ENCODE measurements at places on chromosomes 5 and 9.

DNA sequence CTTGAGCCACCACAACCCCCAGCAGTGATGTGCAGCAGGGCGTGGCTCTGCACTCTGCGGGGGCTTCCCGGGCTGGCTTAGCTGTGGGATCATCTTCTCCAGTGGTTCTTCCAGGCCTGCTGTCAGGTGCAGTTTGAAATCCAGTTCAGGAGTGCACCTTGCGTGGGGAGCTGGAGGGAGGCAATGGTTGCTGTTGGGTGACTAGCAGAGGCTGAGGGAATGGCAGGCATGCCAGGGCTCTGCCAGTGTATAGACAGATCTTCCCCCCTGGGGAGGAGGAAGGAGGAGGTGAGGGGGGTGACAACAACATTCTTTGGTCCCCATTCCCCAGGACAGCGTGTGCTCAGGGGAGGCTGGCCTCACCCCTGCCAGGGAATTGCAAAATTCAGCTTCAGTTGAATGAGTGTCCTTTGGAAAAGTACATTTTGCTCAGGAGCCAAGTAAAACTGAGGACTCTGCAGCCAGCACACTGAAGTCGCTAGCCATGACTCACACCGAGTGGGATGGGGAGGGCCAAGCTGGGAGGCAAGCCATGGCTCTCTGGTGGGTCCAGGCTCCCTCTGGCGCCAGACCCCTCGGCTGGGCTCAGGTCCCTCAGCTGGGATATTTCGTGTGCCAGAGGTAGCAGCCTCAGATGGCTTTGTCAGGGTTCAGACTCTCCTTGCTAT is 35.0 kb downstream of the ERGIC1 start:
- DNase-seq, result no peak

DNA sequence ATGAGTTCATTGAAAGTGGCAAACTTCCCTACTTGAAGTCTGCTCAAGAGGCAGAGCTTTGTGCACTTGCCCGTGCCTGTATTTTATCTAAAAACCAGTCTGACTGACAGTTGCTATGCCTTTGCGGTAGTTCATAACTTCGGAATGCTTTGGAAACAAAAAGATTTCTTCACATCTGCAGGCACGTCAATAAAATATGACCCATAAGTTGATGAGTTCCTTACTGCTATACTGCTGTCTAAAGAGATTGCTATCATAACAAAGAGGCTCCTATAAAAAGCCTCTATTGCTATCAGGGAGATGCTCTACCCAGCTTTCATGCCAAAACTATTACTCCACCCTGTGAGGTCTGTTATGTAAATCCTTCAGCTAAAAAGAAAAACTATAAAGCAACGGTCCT is 25.4 kb upstream of the RNF20 start:
- DNase-seq, result no peak

DNA sequence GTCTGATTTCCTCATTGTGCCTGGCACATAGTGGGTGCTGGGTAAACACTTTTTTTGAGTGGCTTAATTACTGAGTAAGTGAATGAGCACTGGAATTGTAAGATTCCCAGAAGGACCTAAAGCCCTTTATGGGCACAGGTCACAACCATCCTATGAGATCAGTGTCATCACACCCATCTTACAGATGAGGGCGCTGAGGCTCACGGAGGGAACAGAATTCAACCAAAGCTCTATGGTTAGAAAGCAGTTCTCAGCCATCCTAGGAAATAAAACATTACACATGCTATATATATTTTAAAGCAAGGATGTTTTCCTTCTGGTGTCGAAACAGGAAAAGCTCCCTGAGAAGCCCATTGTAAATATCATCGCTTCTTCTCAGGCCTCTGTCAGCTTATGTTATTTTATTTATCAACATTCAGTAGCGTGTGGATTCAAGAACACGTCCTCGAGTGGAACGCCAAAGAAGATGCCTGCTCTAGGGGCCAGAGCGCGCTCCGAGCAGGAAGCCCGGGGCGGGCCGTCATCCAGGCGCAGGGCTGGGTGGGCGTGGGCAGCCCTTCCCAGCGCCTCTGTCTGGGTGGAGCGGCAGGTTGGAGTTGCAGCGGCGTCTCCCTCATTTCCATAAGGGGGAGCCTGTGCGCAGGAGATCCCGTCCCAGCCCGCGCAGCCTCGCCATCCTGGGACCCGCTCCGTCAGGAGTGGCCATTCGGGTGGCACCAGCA is 155.8 kb upstream of the SMIM23 start:
- no peak for DNase-seq

DNA sequence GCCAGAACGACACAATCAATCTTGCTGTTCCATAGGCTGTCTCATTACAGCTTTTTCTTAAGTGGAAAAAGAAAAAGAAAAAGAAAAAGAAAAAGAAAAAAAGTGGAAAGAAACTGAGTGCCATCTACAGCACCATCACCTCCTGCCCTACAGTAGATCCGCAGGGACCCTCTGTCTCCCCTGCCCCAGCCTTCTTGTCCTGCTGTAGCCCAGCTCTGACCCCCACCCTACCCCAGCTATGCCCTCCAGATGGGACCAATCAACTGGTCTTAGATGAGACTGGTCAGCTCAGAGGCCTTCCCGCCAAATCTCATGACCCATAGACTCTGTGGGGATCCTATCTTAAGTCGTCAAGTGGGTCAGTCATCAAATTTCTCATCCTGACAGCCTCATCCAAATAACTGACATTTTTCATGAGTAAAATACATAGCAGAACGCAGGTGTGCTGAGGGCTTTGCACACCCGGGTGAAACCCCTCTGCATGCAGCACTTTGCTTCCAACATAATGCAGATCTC is 34.8 kb downstream of the TSPAN17 start:
- no peak for DNase-seq

DNA sequence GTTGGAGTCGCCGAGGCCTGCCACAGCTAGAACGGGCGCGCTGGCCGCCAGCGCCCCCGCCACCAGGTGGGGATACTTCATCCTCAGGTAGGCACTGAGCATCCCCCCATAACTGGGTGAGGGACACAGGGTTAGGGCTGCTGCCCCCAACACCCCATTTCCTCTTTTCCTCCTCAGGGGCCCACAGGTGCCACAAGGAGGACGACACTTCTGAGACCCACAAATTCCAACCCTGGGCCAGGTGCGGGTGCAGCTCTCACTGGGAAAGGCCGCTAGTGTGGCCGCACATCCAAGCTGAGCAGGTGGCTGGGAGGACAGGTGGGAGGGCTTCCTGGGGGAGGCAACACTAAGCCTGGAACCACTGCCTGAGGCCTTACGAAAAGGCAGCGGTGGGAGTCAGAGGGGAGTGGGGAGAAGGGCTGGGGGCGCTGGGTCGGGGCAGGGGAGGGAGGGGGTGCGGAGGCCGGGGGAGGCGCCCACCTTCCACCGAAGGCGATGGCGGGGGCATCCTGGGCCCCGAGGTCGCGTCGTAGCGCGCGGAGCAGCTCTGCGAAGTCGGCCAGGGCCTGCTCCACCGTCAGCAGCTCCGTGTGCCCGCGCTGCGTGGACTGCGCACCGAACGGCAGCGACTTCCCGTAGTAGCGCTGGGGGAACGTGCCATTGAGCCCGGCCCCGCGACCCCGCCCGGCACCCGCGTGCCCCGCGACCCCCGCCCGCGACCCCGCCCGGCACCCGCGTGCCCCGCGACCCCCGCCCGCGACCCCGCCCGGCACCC is 961 bp downstream of the DPP7 start:
- no peak for DNase-seq

GRCh38 chr5:139459451-139459934 is 3.0 kb downstream of the ECSCR start:
- DNase-seq, result no peak

GRCh38 chr5:170542691-170543293 is 39.0 kb downstream of the KCNIP1 start:
- no peak for DNase-seq

DNA sequence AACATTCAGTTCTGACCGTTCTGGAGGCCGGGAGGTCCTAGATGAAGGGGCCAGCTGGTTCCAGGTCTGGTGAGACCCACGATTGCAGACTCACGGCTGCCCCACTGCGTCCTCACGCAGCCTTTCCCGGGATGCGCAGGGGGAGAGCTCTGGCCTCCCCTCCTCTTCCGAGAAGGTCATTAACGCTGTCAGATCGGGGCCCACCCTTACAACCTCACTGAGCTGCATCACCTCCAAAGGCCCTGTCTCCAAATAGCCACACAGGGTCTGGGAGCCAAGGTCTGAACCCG is 66.6 kb upstream of the PPP1R26 start:
- DNase-seq, result no peak

DNA sequence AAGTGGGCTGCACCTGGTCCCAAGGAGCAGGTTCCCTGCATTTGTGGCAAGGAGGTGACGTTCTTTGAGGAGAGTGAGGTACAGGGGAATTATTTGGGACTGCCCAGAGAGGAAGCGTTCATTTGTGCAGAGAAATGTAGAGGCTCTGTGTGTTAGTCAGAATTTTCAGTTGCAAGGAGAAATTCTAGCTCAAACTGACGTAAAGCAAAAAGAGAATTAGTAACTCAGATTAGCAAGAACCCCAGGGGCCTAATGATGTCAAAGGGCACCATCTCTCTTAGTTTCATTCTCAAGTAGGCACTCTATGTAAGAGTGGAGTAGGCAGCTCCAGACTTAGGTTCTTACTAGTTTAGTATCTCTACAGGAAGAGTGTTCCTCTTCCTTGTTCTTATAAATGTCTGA is 2.4 kb upstream of the TXN start:
- no peak for DNase-seq
